Activated CD4-positive, CD25-positive, alpha-beta regulatory T cell treated with anti-CD3 and anti-CD28 coated beads, Interleukin-2, amount 50 U/mL, for 72 hours (primary cell): ENCODE measurements at places on chromosomes 2 and 18.

DNA sequence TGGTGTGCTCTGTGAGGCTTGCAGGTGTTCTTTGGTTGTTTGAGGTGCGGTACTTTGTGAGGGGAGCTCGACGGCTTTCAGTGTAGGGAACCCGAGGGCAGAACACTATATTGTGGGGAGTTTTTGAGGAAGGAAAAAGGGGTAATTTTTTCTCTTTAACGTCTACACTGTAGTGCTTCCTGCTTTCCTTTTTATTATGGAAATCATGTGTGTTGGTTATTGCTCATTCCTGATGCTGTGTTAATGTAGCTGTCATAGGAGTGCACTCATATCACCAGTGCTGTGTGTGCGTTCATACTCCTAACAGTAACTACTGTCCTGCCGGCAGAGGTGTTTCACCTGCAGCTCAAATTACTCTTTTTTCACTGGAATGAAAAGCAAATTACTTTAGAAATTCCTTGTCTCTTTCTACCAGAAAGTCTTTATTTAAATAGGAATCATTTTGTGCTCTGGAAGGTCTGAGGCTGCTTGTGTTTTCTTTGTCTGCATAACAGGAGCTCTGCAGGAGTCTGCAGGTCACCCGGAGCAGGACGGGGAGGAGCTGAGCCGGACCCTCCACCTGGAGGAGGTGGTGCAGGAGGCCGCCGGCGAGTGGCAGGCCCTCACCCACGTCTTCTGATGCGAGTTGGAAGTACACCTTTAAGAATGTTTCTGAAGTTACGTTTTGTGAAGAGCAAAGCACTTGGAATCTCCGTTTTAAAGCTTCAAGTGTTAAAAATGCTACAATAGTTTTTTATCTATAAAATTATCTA lies 145.5 kb downstream of the ZNF236 start:
- no peak for DNase-seq

DNA sequence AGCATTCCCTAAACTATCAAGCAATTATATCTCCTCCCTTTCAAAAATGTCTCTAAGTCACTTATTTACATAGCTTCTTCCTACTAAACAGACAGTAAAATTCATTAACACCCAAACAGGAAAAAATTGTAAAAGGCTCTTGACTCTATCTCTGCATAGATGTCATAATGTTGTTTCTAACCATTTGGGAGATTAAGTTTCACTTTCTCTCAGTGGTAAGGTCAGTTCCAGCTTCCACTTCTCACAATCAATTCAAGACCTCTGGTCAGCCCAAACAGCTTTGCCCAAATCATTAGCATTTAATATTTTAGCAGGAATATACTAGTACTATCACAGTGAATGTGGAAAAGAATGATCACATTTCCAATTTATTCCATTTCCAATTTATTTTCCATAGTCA lies 374.3 kb upstream of the MC4R start:
- DNase-seq, result no peak

- DNase-seq, result no peak
Measured at GRCh38 chr18:44791520-44791919, 110.8 kb downstream of the SETBP1 start.

DNA sequence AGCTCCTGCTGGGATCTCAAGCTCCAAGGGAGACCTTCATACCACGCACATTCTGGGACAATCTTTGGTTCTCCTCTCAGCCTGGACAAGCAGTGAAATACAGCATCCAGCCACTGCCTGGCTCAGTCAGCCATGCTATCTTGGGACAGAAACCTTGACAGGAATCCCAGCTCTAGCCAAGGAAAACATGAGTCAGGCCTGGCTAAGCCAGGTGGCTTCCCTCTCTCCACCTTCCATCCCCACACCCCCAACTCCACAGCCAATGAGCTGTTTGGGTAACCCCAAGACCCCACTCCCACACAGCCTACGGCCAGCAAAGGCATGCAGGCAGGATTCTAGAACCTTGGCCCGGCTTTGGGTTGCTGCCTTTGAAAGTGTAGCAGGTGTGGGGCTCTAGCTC lies 64.9 kb downstream of the MCFD2 start:
- DNase-seq, result no peak

DNA sequence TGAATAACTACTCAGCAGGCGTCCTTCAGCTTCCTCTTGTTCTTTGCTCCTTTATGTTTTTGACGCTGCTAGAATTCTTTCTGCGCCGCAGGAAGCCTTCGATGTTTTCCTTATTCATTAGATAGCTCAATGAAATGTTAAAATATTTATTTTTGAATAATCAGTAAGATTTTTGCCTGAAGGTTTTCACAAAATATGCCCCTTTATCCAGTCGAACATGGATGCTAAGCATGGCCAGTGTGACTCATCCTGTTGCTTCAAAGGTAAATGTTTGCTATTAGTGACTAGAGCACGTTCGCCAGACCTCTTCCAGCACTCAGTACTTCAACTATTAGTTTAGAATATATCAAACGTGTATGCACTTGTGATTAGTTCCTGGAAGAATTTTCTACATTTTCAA lies 7.6 kb upstream of the MEIS1 start:
- no peak for DNase-seq

DNA sequence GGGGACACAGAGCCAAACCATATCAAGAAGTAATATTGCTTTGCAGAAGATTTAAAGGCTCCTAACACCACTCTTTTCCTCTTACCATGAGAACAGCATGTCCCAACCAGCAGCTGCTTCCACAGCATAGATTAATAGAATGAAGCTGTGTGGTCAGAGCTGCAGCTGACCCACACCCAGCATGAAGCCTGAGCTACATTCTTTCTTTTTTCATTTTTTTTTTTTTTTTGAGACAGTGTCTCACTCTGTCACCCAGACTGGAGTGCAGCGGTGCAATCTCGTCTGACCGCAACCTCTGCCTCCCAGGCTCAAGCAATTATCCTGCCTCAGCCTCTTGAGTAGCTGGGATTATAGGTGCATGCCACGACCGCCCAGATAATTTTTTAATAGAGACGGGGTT lies 289.8 kb downstream of the RAD51AP2 start:
- no peak for DNase-seq
